Breast epithelium (tissue), 4 donors: ENCODE measurements at places on chromosomes 1 and 21.

DNA sequence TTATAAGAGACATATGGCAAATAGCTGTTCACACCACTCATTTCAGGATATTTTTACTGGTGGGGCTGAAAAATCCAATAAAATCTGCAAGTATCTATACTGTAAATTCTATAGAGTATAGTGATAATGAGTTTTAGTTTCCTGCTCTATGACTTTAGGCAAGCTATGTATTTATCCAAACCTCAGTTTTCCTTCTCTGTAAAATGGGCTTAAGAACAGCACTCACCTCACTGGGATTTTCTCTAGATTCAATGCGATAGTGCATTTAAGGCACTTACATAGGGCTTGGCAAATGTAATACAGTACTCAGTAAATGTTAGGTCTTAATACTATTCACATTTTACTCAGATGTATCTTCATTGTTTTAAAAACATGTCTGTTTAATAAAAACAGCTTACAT, 168.7 kb downstream of the ATG4C start:
- no peaks in the 10 kb centered on the region for H3K4me1 ChIP-seq
- no peak overlapping the region for H3K27ac ChIP-seq
- DNase-seq = no peak
- no peaks in the 10 kb centered on the region for H3K36me3 ChIP-seq

- H3K27ac ChIP-seq = no peak overlapping the region
- no peaks in the 10 kb centered on the region for H3K36me3 ChIP-seq
- DNase-seq = no peak
- H3K27me3 ChIP-seq = no peaks in the 10 kb centered on the region
Measured at GRCh38 chr1:58966917-58967740, 183.3 kb upstream of the JUN start.

DNA sequence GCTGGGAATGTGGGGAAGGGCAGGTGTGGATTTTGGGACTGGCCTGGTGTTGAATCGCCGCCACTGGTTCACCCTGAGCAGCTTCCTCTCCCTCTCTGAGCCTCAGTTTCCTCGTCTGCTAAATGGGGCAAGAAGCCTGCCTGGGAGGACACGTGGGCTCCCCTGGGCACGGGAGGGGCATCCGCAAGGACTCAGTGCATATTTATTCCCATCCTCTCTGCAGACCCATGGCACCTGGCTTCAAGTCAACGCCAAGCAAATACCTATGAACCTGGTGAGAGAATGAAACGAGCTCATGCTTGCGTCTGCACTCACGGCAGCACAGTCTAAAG, 234.4 kb downstream of the PTPRU start:
- no peaks in the 10 kb centered on the region for H3K27me3 ChIP-seq
- H3K4me3 ChIP-seq = no peak overlapping the region
- H3K36me3 ChIP-seq = no peaks in the 10 kb centered on the region

- H3K27ac ChIP-seq = no peak overlapping the region
- H3K4me1 ChIP-seq = no peaks in the 10 kb centered on the region
- H3K4me3 ChIP-seq = no peak overlapping the region
- DNase-seq = no peak
- H3K36me3 ChIP-seq = no peaks in the 10 kb centered on the region
Measured at GRCh38 chr1:38727684-38728584, 131.6 kb downstream of the RRAGC start.

GRCh38 chr21:46060596-46061061, 37.3 kb upstream of the COL6A2 start:
- H3K4me3 ChIP-seq = no peak overlapping the region
- H3K36me3 ChIP-seq = no peaks in the 10 kb centered on the region
- DNase-seq = peak; percentile 58

- H3K27me3 ChIP-seq = no peaks in the 10 kb centered on the region
- H3K27ac ChIP-seq = peak overlapping the region; percentile 15
- H3K4me3 ChIP-seq = no peak overlapping the region
- DNase-seq = no peak
- no peaks in the 10 kb centered on the region for H3K36me3 ChIP-seq
- peaks cover 11% of the 10 kb centered on the region for H3K4me1 ChIP-seq
Measured at GRCh38 chr1:27413004-27413403, 20.6 kb downstream of the GPR3 start.

DNA sequence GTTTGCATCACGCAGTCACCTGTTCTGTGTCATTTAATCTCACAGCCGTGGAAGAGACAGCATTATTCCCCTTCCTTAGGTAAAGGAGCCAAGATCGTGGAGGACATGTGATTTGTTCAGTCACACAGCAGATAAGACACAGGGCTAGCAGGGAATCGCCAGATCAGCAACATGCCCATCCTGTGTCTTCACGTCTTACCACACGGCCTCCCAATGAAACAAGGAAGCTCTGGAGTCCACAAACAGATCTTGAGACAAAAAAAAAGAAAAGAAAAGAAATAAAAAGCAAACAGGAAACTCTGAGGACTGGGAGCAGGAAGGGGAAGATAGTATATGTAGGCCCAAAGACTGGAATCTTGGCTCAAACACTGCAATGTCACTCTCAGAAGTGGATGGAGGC, 155.3 kb downstream of the ADSS2 start:
- no peaks in the 10 kb centered on the region for H3K4me1 ChIP-seq
- H3K36me3 ChIP-seq = no peaks in the 10 kb centered on the region
- H3K27me3 ChIP-seq = no peaks in the 10 kb centered on the region
- DNase-seq = no peak
- H3K27ac ChIP-seq = no peak overlapping the region
- H3K4me3 ChIP-seq = no peak overlapping the region

GRCh38 chr1:161491472-161491871, 13.8 kb upstream of the FCGR2A start:
- no peaks in the 10 kb centered on the region for H3K27me3 ChIP-seq
- H3K4me3 ChIP-seq = no peak overlapping the region
- no peak for DNase-seq
- no peak overlapping the region for H3K27ac ChIP-seq

- H3K36me3 ChIP-seq = no peaks in the 10 kb centered on the region
- no peaks in the 10 kb centered on the region for H3K27me3 ChIP-seq
- H3K27ac ChIP-seq = peak overlapping the region; percentile 57
- H3K4me3 ChIP-seq = no peak overlapping the region
- H3K4me1 ChIP-seq = no peaks in the 10 kb centered on the region
Measured at GRCh38 chr1:3482378-3482849, 27.9 kb downstream of the ARHGEF16 start.

DNA sequence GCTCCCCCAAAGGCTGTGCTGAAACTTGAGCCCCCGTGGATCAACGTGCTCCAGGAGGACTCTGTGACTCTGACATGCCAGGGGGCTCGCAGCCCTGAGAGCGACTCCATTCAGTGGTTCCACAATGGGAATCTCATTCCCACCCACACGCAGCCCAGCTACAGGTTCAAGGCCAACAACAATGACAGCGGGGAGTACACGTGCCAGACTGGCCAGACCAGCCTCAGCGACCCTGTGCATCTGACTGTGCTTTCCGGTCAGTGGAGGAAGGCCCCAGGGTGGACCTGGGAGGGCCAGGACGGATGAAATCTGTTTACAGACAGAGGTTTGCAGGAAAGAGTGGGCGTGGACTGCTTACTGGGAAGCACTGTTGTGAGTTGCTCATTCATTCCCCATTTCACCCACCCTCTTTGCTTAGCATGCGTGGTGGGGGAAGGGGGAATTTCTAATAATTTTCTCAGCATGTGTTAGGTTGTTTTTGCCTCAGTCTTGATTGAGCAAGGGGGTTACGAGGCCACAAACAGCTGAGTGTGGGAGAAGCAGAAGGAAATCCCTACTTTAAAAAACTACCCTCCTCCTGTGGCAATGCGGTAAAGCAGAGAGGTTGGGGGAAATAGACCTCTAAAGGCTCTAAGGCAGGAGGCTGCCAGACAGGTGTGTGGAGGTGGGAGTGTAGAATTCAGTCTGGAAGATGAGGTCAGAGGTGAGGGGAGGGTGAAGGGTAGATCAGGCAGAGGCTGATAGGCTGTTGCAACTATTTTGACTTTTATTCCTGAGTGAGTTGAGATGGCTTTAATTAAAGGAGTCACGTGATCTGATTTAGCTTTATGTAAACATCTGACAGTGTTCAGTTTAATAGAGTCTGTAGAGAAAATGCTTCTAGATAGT, 1.3 kb downstream of the FCGR2A start:
- DNase-seq = no peak
- no peaks in the 10 kb centered on the region for H3K36me3 ChIP-seq
- H3K27ac ChIP-seq = no peak overlapping the region
- H3K4me1 ChIP-seq = no peaks in the 10 kb centered on the region

GRCh38 chr1:116488071-116488470, 82.8 kb downstream of the CD58 start:
- H3K4me3 ChIP-seq = no peak overlapping the region
- no peaks in the 10 kb centered on the region for H3K36me3 ChIP-seq
- H3K27ac ChIP-seq = no peak overlapping the region
- H3K27me3 ChIP-seq = no peaks in the 10 kb centered on the region
- DNase-seq = no peak
- no peaks in the 10 kb centered on the region for H3K4me1 ChIP-seq

- H3K27me3 ChIP-seq = peaks cover 24% of the 10 kb centered on the region
- no peak overlapping the region for H3K4me3 ChIP-seq
- no peak for DNase-seq
- no peaks in the 10 kb centered on the region for H3K36me3 ChIP-seq
Measured at GRCh38 chr21:44511219-44511937, 28.6 kb downstream of the KRTAP10-1 start.

DNA sequence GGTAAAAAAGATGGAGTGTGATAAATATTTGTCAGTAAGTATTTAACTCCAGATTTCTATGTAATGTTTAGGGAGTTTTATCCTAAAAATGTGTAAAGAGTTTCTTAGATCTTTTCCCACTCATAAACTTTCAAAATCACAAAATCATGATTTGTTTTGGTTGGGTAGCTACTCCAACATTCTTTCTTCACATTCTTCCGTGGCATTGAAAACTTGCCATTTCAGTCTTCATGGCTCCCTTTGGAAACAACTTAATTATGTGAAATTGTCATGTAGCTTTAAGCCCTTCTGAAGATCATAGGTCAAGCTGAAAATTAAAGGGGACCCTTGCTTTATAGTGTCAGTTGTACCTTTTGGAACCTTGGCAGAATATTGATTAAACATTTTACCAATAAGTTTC, 73.2 kb downstream of the ADGRL2 start:
- no peaks in the 10 kb centered on the region for H3K4me1 ChIP-seq
- no peak overlapping the region for H3K4me3 ChIP-seq
- DNase-seq = no peak
- no peaks in the 10 kb centered on the region for H3K27me3 ChIP-seq
- no peak overlapping the region for H3K27ac ChIP-seq

DNA sequence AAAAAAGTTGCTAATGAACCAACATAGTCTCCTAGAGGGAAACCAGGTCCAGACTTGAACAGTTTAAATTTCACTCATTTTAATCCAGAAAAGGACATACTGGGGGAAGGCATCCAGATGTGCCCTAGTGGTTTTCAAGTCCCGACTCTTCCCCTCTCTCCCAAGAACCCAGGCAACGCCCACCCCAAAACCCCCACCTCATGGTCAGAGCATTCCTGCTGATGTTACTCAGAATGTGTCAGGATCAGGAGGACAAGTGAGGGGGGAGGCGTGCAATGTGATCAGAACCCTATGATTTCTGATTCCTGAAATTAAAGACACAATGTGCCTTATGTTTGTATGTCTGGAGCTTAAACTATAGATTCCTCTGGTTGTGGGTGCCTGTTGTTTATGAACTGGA, 1.6 kb upstream of the CTSK start:
- no peaks in the 10 kb centered on the region for H3K36me3 ChIP-seq
- H3K27me3 ChIP-seq = no peaks in the 10 kb centered on the region
- H3K4me1 ChIP-seq = no peaks in the 10 kb centered on the region

DNA sequence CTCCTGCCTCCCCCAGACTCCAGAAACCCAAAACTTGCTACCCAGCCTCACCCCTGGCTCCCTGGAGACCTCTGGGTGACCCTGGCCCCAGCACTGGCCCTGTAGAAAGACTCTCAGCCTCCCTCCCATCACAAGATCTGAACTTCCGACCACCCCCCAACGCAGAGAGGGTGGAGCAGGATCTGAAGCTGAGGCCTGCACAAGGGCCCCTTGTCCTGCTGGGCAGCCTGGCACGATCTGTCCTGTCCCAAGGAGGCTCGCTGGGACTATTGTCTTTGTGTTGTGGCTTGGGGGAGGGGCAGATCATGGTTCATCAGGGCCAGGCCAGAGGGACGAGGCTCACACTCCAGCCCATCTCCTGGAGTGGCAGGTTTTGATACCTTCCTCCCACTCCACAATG, 20.0 kb downstream of the PHLDA3 start:
- peak overlapping the region; percentile 76 for H3K27ac ChIP-seq
- no peaks in the 10 kb centered on the region for H3K36me3 ChIP-seq
- H3K27me3 ChIP-seq = no peaks in the 10 kb centered on the region
- no peak overlapping the region for H3K4me3 ChIP-seq
- peaks cover 4% of the 10 kb centered on the region for H3K4me1 ChIP-seq

DNA sequence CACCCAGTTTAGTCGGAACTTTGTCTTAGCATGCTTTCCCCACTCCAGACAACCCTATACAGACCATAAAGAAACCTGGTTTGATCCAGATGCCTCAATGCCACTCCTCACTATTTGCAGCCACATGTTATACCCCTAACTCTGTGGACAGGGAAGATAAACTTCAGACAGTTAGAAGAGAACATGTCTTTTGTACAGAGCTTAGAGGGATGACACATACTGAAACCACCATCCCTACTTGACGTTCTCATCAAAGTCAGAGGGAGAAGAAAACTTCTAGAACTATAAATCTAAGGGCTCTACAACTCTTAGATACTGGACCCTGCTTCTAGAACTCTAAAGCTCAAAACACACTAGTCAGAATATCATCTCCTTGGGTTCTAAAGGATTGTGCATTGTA, 3.7 kb downstream of the SYT6 start:
- DNase-seq = no peak
- H3K36me3 ChIP-seq = no peaks in the 10 kb centered on the region
- H3K27ac ChIP-seq = no peak overlapping the region
- H3K27me3 ChIP-seq = peaks cover 62% of the 10 kb centered on the region

DNA sequence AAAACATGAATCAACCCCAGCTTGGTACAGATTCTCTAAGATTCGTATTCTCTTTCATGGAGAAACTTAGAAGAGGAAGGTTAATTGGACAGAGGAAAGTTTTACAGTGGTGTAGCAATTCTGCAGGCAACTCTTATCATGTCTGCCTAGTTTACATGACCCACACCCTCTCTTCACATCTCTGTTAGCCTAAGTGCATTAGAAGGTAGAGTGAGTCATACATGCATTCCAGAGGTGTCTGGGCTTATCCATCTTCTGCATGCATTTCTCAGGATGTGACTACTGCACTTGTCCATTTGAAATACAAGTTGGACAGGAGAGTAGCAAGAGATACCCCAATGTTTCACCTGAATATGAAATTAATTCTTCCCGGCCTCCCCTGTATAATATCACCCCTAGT, 578.4 kb upstream of the NCAM2 start:
- no peaks in the 10 kb centered on the region for H3K27me3 ChIP-seq
- H3K4me3 ChIP-seq = no peak overlapping the region
- H3K4me1 ChIP-seq = no peaks in the 10 kb centered on the region
- H3K36me3 ChIP-seq = no peaks in the 10 kb centered on the region
